ENCODE measurements at places on chromosomes 1 and 21. TPM values are rescaled to one million over a fixed set of nuclear protein-coding genes. Genes with fewer than 3 reads are reported as not detected.

Gene STX12
- total RNA-seq = 66.6 TPM

Gene SYPL2
- total RNA-seq = 5.3 TPM

Gene SPSB1
- 13.0 TPM for total RNA-seq

Gene OLFML2B
- total RNA-seq = 52.4 TPM

Gene LCE2C
- not detected for total RNA-seq

Gene APOBEC4
- not detected for total RNA-seq

Gene RAB42
- total RNA-seq = 7.8 TPM

Gene HSPB7
- total RNA-seq = 5.3 TPM

Gene TEKT2
- 4.1 TPM for total RNA-seq

Gene DAP3
- 50.1 TPM for total RNA-seq

Gene CHODL
- total RNA-seq = 17.5 TPM

Gene DCDC2B
- not detected for total RNA-seq

Gene TTC22
- total RNA-seq = 3.2 TPM

Gene AMPD1
- 0.71 TPM for total RNA-seq

Gene SLC2A5
- total RNA-seq = 3.4 TPM

Gene SERPINC1
- total RNA-seq = not detected

Gene NRAS
- total RNA-seq = 42.1 TPM

Gene OR2T11
- not detected for total RNA-seq

Gene PBX1
- 141 TPM for total RNA-seq
